NCI-H774 (cell line): ENCODE measurements at places on chromosomes 7 and 10.

GRCh38 chr7:29414216-29414615 is 149.4 kb upstream of the PRR15 start:
- DNase-seq = no peak

GRCh38 chr7:109545686-109546085 is 976.0 kb downstream of the DNAJB9 start:
- no peak for DNase-seq

DNA sequence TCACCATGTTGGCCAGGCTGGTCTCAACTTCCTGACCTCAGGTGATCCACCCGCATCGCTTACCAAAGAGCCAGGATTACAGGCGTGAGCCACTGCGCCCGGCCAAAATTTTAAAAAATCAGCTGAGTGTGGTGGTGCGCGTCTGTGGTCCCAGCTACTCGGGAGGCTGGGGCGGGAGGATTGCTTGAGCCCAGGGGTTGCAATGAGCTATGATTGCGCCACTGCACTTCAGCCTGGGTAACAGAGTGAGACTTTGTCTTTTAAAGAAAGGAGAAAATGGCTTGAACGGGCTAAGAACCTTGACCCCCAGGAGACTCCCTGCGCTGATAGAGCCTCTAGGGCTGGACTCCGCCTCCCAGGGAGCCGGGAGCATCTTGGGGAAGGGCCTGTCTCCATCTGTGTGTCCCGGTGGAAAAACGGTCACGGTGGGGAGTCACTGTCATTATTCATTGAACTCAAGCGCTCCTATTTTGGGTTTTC is 760 bp upstream of the KCTD7 start:
- DNase-seq = no peak

DNA sequence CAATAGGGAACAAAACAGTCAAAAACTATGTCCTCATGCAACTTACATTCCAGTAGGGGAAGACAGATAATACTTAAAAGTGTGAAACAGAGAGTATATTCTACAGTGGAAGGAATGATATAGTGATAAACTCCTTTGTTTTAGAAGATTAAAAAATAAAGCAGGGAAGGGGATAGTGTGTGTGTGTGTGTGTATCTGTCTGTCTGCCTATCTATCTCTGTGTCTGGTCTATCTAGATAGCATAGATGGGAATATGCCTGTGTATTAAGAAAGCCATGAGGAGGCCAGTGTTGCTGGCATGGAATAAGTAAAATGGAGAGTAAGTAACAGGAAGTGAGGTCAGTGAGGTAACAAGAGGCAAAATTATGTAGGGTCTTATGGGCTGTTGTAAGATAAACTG is 42.2 kb downstream of the EXOC6 start:
- no peak for DNase-seq

DNA sequence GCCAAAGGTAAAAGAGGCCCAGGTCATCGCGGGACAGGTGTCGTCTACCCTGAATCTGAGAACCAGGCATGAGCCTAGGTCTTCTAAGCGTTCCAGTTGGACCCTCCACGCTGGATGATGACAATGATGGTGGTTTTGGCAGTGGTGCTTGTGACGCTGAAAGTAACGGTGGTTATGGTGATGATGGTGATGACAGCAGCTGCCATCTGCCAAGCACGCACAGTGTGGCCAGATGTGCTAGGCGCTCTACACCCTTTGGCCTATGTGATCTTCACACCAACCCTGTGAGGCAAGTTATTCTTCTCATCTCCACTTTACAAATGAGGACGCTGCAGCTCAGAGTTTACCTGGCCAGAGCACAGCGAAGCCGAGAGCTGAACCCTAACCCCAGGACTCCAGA is 93.9 kb downstream of the FAM53B start:
- DNase-seq = no peak

DNA sequence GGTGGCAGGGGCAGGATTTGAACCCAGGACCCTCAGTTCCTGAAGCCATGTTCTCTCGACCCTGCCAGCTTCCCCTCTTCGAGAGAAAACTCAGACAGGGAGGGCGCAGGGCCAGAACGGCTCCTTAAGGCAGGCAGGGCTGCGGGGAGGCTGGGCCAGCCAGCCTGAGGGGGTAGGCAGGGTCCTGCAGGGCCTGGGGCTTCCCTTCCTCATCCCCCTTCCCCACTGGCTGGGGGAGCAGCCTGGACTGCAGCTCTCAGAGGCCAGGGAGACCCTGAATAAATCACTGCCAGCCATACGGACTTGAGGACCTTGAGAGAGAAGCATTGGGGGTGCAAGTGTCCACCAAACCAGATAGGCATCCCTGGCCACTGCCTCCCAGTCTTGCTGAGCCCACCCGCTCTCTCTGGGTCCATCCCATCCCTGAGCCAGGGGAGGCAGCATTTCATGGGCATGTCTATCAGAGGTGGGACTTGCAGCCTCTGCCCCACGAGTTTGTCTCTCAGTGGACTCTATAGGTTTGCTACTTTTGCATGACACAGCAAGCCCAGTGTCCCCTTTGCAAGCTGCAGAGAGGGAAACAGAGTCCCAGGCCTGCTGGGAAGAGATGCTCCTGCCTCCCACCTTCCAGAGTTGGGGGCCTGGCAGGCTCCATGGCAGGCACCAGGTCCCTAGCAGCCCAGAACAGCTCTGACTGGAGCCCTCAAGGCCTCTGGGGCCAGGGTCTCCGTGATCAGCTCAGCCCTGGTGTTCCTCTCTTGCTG is 70.9 kb downstream of the MYL10 start:
- DNase-seq = no peak

DNA sequence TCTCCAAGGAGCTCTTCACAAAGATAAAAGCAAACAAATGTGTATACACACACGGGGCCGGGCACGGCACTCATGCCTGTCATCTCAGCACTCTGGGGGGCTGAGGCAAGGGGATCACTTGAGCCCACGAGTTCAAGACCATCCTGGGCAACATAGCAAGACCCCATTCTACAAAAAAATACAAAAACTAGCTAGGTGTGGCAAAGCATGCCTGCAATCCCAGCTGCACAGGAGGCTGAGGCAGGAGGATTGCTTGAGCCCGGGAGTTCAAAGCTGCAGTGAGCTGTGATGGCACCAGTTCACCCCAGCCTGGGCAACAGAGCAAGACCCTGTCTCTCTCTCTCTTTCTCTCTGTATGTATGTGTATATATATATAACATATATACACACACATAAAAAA is 22.3 kb downstream of the TTYH3 start:
- DNase-seq = no peak

- no peak for DNase-seq
These were observed 54.3 kb upstream of the SEMA3A start for GRCh38 chr7:84248843-84249242.

DNA sequence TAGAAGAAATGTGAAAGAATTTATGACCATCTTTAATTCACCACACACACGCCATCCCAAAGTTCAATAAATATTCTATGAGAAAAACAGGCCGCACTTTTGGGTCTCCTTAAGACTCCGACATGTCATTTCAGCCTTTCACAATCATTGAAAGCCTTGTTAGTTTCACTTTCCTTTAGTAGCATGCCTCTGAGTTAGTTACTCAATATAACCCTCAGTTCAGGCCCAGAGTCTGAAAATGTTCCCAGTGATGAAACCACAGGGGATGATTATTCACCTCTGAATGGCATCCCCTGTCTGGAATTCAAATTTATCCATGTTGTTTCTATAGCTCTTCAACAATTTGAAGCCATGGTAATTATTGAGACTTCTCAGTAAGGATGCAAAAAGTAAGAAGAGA is 278.1 kb upstream of the NRP1 start:
- DNase-seq = no peak

GRCh38 chr10:80468806-80469421 is 14.8 kb downstream of the TSPAN14 start:
- DNase-seq = no peak

DNA sequence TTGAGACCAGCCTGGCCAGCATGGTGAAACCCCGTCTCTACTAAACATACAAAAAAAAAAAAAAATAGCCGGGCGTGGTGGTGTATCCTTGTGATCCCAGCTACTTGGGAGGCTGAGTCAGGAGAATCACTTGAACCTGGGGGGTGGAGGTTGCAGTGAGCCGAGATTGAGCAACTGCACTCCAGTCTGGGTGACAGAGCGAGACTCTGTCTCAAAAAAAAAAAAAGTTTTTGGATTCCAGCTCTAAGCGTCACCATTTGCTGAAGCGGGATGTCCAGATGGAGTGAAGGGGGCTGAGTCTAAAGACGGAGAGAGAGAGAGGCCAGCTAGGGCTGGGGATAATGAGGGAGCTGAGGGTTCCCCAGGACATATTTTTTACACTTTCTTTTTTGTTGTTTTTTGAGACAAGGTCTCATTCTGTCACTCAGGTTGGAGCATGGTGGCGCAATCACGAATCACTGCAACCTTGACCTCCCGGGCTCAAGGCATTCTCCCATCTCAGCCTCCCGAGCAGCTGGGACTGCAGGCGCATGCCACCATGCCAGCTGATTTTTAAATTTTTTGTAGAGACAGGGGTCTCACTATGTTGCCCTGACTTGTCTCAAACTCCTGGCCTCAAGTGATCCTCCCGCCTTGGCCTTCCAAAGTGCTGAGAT is 9.4 kb upstream of the HK1 start:
- no peak for DNase-seq

DNA sequence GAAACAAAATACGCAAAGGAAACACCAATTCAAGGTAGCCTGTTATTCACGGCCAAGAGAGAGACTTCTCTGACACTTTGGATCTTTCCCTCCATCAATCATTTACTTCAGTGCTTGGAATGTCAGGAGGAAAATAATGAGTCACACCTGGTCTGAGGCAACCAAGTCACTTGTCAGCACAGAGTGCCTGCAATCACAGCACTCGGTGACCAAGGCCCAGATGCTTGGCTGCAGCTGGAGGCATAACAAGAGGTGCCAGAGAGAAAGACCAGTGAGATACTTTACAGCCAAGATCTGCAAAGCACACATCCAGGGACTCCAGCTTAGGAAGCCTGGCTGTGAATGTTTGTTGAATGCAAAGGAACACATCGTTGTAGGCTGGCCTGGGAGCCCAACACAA is 33.9 kb downstream of the ASB13 start:
- no peak for DNase-seq

- DNase-seq = no peak
These were observed 149.5 kb downstream of the RGS10 start for GRCh38 chr10:119393019-119393418.

GRCh38 chr7:47329320-47329926 is 252.5 kb downstream of the TNS3 start:
- DNase-seq = no peak

DNA sequence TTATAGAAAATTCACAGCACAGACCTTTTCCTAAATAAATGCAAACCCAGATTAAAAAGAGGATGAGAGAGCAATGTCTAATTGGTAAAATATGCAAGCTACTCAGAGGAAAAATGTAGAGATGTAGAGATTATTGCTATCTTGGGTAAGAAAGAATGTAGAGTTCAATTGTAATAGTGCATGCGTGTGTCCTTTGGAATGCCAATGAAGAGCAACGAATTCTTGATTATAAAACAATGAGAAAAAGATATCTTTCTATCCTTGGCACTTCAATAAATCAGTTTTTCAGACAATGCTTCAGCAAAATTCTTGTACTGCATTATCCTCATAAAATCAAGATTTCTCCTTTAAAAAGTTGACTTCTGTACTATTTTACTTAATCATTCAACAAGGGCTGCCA is 50.9 kb downstream of the SEMA3D start:
- no peak for DNase-seq

DNA sequence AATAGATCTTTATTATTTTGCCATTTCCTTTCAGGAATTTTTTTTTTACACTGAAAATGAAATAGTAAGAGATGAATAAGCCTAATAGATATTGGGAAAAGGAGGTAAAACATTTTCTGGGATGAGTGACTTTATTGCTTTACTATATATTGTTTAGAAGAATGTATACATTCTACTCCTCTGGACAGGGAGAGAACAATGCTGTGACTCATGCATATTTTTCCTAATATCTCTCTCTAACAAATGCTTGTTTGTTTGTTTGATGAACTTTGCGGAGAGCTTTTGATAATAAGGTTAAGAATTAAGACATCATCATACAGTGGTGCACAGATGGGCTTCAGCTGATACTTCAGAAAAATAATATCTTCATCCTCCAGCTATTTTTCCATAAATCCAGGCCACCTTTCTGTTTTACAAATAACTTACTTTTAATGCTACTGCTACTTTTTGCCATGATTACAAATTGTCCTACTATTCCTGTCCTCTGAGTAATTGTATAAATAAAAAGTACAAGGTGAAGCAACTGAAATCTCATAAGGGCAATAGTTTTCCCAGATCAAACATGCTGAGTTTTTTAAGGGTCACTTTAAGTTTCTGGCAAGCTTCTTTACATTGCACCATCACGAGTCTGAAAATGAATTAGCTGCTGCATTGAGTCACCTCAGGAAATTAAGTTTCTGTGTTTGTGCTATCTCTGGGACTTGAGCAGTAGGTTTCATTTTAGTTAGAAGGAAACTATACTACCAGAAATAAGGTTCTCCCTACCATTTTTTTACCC is 207.3 kb upstream of the POT1 start:
- DNase-seq = no peak

GRCh38 chr10:113520690-113521474 is 32.0 kb upstream of the HABP2 start:
- peak; percentile 50 for DNase-seq

DNA sequence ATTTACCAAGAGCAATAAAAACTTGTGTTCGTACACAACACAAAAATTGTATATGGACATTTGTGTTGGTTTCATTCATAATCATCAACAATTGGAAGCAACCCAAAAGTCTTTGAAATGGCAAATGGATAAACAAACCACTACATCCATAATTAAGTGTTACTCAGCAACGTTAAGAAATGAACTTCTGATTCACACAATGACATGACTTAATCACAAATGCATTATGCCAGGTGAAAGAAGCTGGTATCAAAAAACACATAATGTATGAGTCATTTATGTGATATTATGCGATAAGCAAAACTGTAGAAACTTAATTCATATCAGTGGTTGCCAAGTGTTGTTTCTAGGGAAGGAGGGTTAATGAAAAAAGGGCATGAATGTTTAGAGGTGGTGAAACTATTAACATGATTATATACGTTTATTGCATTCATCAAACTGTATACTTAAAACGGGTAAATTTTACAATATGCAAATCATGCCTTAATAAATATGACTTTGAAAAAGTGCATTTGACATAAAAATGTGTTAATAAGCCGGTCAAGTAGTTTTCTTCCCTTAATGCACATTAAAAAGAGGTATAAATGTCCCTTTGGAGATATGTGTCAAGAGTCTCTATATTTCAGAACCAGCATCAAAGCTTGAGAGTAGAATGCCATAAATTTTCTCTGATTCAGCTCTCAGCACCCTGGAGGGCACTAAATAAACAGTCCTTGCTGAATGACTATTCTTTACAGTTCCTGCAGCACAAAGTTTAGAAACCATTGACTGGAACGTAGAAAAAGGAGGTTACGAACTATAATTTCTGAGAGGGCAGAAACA is 84.8 kb upstream of the GRM3 start:
- peak; percentile 42 for DNase-seq

- DNase-seq = no peak
These were observed 153.0 kb upstream of the ANK3 start for GRCh38 chr10:60542657-60543056.

- no peak for DNase-seq
These were observed 39.3 kb upstream of the CDK6 start for GRCh38 chr7:92875719-92876118.

GRCh38 chr10:114359953-114360345 is 44.4 kb downstream of the AFAP1L2 start:
- DNase-seq = no peak

GRCh38 chr10:18429335-18429734 is 222.1 kb downstream of the NSUN6 start:
- DNase-seq = no peak
